Right ventricle myocardium inferior (tissue), 1 donor: ENCODE measurements at places on chromosomes 7 and 10. TPM values are rescaled to one million over a fixed set of nuclear protein-coding genes. Genes with fewer than 3 reads are reported as not detected.

Gene TACC2
- 341 TPM for total RNA-seq

Gene TEX36
- not detected for total RNA-seq

Gene PLEKHS1
- total RNA-seq, result not detected

Gene TMEM225B
- total RNA-seq, result not detected

Gene CRYGN
- not detected for total RNA-seq

Gene CYTH3
- total RNA-seq, result 30.3 TPM

Gene SFXN2
- 0.68 TPM for total RNA-seq

Gene PHYHIPL
- not detected for total RNA-seq

Gene TLX1
- total RNA-seq, result not detected

Gene GBX1
- total RNA-seq, result 2.4 TPM

Gene LIPF
- total RNA-seq, result not detected

Gene DNAJB9
- total RNA-seq, result 34.4 TPM

- DNase-seq, result no peak
These were observed 36.6 kb downstream of the KCNH2 start for GRCh38 chr7:150941351-150942000.

GRCh38 chr7:93938293-93938692, 16.8 kb downstream of the GNG11 start:
- no peak for DNase-seq

DNA sequence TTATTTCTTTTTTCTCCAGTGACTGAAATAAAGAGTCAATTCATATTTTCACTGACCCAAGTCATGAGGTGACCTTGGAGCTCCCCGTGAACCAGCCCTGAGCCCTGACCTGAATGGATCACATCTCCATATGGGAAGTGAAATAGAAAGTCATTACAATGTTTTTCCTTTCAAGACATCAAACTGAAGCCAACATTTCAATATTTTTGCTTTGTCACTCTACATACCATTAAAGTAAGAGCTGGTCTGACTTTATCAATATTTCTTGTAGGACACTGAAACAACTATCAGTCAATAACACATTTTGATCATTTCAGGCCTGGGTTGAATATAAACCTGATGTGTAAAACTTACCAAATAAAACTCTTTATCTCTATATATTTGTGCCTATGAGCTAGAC, 249.8 kb upstream of the PHF14 start:
- DNase-seq, result no peak

DNA sequence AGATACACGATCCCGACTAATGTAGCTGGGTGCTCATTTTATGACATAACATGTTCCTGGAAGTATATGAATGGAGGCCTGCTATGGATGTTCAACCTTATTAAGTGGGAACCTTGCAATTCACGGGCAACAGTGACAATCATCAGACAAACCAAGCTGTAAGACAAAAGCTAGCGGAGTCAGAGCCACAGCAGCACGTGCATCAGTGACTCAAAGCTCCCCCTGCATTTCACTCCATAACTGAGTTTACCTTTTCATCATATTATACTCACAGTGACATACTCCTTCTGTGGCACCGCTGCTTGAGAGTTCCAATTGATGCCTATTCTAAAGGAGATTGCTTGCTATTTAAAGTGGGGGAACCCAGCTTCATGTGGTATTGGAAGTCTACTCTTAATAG, 176.0 kb upstream of the PITRM1 start:
- no peak for DNase-seq

GRCh38 chr7:131124001-131124629, 203.6 kb upstream of the MKLN1 start:
- no peak for DNase-seq

DNA sequence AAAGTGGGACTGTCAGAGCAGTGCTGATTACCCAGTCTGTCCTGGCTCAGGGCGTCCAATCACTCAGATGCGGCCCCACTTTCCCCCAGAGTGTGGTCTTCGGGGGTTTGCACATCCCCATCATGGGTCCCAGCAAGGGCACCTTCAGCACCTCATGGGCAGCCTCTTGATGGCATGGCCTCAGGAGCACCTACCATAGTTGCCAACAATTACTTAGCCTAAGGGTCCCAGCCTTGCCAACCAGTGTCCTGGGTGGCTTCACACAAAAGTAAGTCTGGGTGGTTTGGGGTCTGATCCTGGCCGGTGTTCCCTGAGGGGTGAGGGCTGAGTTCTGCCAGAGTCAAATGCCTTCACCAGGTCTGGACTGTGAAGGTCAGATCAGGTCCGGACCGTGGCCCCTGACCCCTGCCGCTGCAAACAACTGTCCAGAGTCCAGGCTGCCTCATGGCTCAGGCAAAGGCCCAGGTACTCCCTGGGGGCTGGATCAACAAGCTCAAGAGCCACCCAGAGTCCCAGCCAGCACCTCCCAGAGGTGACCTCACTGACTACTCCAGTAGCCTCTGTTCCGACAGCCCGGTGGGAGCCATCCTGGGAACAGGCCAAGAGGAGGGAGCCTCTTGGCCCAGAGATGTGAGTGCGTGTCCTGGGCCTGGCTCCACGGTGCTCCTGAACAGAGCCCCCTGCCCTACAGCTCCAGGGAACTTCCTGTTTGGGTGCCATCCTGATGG, 6.2 kb upstream of the MARVELD1 start:
- DNase-seq, result no peak

GRCh38 chr10:79407811-79408795, 37.3 kb downstream of the ZCCHC24 start:
- DNase-seq, result peak; percentile 75

GRCh38 chr10:107444443-107444842, 279.9 kb upstream of the SORCS1 start:
- DNase-seq, result no peak

DNA sequence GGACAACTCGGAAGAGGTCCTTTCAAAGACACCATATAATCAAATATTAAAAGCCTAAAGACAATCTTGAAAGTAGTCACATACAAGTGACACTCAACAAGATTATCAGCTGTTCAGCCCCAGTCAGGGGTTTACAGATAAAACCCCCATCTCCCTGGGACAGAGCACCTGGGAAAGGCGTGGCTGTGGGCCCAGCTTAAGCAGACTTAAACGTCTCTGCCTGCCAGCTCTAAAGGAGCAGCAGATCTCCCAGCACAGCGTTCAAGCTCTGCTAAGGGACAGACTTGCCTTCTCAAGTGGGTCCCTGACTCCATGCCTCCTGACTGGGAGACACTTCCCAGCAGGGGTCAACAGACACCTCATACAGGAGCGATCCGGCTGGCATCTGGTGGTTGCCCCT, 18.0 kb downstream of the CDCA7L start:
- DNase-seq, result no peak

DNA sequence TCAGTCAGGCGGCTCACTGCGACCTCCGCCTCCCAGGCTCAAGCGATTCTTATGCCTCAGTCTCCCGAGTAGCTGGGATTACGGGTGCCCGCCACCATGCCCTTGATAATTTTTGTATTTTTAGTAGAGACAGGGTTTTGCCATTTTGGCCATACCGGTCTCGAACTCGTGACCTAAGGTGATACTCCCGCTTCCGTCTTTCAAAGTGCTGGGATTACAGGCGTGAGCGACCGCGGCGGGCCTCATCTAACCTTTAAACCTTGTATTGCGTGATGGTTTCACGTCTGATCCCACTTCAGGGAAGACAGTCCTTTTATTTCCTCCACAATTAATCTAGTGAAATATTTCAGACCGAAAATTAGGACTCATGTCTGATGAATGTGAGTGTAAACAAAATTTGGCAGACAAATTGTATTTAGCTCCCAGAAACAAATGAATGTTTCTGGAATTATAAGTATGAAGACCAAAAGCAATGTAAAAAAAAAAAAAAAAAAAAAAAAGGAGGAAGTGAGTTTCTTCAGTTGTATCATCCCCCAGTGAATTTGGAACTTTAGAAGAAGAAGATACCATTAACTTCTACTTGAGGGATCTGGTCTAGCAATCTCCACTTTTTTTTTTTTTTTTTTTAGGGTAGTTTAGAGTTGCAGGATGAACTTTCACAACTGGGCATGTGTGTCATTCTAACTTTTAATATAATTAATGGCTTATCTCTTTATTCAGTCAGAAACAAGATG, 1.6 kb downstream of the NUP42 start:
- no peak for DNase-seq

DNA sequence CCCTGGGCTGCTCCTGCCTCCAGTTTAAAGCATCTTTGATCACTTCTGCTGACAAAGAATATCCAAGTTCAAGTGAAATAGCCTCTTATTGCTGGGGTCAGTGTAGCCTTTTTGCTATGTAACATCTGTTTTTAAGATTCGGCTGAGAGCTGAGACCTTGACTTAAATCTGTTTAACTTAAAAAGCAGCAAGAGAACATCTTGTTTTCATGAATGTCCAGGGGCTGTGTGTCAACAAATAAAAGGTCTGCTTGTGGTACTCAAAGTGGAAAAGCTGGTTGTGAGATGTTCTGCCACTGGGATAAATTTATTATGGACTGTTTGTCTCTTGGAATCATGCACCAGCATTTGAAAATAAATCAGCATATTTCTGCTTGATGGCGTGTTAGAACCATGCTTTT, 73.2 kb downstream of the CALD1 start:
- no peak for DNase-seq

DNA sequence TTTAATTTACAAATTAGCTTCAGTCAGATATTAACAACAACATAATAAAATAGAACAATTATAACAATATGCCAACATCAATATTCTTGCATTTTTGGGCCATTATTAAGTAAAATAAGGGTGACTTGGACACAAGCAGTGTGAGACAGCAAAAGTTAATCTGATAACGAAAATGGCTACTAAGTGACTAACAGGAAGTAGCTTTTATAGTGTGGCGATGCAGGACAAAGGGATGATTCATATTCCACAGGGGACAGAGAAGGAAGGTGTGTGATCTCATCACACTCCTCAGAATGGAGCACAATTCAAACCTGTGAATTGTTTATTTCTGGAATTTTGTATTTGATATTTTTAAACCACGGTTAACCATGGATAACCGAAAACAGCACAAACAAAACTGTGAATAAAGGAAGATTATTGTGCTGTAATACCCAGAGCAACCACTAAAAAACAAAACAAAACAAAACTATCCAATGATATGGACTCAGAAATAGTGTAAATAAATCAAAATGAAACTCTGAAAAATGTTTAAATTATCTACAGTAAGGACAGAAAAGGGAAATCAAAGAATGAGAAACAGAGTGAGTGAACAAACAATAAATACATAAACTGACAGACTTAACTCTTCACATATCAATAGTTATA, 66.9 kb upstream of the TFEC start:
- DNase-seq, result no peak

DNA sequence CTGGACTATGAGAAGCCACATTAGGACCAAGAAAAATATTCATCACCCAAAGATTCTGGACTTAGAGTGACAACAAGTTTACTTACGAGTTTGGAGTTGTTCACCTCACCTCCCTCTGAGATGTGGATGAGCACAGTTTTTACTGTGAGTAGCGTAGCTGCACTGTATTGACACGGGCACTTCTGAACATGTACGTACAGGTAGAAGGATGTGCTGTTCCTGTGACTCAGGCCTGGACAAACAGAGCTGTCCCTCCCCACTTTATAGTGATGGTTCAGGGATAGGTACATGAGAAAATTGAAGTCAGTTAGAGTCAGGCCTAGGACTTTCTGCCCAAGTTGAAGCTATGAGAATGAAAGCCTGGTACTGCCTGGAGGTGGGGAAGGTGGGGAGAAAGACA, 80.9 kb upstream of the DYNC1I1 start:
- DNase-seq, result no peak

GRCh38 chr10:8013619-8014018, 40.9 kb upstream of the GATA3 start:
- no peak for DNase-seq

DNA sequence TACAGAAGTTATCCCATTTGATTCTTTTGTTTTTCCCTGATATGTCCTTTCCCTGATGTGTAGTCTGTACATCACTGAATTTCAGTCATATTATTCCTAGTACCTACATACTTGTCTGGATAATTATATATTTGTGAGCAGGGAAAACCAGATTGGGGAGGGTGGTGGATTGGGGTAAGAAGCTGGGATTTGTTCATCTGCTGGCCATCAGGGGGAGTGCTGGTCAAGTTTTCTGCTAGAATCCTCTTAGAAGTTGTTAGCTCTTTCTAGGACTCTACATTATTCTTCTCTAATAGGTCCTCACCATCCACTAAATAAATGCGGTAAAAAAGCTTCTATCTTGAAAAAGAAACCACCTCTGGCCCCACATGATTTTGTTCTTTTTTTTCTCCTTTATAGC, 232.7 kb upstream of the TAC1 start:
- no peak for DNase-seq

GRCh38 chr10:29841724-29842649, 207.2 kb upstream of the SVIL start:
- DNase-seq, result peak; percentile 79

DNA sequence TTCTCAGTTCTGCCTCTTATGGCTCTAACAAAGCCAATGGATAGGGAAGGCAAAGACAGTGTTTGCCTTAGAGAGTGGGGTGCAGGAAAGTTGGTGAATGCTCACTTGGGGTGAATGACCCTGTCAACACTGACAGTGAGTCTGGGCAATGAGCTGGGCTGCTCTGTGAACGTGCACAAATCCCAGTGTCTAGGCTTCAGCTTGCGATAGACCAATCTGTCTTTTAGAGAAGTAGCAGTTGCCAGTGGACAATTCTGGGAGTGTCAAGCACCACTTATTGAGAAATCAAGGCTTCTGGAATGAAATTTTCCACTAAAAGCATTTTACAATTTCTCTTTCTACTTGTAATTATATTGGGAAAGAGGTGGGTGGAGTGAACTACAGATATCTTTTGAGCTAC, 141.4 kb downstream of the HERPUD2 start:
- DNase-seq, result no peak

- DNase-seq, result no peak
These were observed 406.2 kb upstream of the LRRTM3 start for GRCh38 chr10:66519616-66520015.

DNA sequence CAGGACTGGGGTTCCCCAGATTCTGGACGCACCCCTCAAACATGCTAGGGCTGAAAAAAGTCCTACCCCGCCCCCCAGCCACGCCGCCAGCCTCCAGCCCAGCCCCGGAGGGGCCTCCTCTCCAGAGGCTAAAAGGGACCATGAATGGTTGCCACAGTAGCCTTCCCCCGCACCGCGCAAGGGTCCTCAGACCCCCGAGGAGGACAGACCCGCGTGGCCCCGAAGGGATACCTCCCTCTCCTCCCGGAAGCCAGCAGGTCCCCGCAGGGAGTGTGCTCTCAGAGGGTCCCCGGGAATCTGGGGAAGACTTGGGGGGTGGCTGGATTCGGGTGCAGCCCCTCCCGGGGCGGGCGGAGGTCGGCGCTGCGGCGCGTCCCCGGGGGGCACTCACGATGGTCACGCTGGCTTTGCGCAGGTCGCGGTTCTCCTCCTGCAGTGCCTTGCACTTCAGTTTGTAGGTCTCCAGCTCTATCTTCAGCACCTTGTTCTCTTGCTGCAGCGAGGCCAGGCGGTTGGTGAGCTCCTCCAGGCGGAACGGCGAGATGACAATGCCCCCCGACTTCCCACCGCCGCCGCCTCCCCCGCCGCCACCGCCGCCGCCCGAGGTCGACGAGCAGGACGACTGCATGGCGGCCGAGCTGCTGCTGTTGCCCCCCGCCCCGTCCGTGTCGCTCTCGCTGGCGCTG, 482 bp downstream of the CCDC6 start:
- DNase-seq, result no peak

GRCh38 chr7:92909686-92910475, 73.5 kb upstream of the CDK6 start:
- DNase-seq, result no peak
